ENCODE measurements at places on chromosomes 6 and 20. TPM values are rescaled to one million over a fixed set of nuclear protein-coding genes. Genes with fewer than 3 reads are reported as not detected.

GRCh38 chr6:27209659-27210269 is 37.7 kb upstream of the PRSS16 start:
- H3K4me1 ChIP-seq, result no peaks in the 10 kb centered on the region
- no peaks in the 10 kb centered on the region for H3K36me3 ChIP-seq
- DNase-seq, result no peak
- H3K27ac ChIP-seq, result no peak overlapping the region
- no peak overlapping the region for H3K4me3 ChIP-seq
- peaks cover 22% of the 10 kb centered on the region for H3K27me3 ChIP-seq

DNA sequence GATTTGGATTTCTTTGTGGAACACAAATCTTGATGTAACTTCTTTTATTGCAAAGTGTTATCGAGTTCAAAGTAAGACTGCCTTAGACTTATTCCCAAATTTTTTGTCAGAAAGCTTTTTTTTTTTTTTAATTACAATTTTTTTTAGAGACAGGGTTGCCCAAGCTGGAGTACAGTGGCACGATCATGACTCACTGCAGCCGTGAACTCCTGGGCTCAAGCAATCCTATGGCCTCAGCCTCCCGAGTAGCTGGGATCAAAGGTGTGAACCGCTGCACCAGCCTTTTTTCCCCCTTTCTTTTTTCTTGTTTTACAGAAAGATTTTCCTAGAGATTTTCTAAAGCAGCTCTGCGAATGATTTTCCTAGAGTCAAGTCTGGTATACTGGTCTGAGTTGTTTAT is 2.8 kb downstream of the RIOK1 start:
- H3K27me3 ChIP-seq, result no peaks in the 10 kb centered on the region
- H3K27ac ChIP-seq, result no peak overlapping the region
- no peak for DNase-seq
- H3K4me1 ChIP-seq, result peaks cover 24% of the 10 kb centered on the region

- DNase-seq, result no peak
- no peaks in the 10 kb centered on the region for H3K36me3 ChIP-seq
- H3K4me3 ChIP-seq, result no peak overlapping the region
- no peaks in the 10 kb centered on the region for H3K27me3 ChIP-seq
- peak overlapping the region; percentile 4 for H3K27ac ChIP-seq
Measured at GRCh38 chr6:53581856-53582255, 37.0 kb upstream of the GCLC start.

GRCh38 chr6:53546281-53546680 is 1.4 kb upstream of the GCLC start:
- DNase-seq, result no peak
- H3K36me3 ChIP-seq, result no peaks in the 10 kb centered on the region
- H3K4me3 ChIP-seq, result no peak overlapping the region
- H3K27ac ChIP-seq, result peak overlapping the region; percentile 93
- H3K4me1 ChIP-seq, result peaks cover 12% of the 10 kb centered on the region
- H3K27me3 ChIP-seq, result no peaks in the 10 kb centered on the region

DNA sequence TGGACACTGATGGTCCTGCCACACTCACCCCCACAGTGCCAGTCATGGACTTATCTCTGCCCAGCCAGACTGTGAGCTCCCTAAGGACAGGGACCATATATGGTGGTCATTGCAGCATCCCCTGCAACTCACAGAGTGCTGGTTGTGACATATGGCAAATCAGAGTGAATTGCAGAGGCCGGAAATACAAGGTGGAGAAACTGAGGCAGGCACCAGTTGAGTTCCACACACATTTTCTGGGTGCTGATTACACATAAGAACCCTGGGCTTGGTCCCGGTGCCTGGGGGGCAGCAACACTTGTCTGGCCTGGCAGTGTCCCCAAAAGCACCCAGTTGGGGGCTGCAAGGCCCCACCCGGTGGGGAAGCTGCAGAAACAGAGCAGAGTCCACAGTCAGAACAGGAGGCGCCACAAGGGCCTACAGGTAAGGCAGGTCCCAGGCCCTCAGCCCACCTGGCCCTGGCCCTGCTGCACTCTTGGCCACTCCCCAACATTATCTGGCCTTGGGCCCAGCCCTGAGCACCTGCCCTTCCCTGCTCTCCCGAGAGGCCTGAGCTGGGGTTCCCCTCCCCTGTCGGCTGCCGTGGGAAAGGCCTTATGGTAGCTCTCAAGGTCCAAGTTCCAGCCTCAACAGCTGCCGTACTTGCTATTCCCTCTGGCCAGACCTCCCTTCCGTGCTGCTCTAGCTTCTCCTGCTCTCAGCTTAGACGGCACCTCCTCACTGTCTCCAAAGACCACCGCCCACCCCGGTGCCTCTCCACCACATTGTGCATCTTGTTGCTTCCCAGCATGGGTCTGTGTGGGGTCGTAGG is 140.8 kb upstream of the PTPN1 start:
- no peaks in the 10 kb centered on the region for H3K27me3 ChIP-seq
- H3K27ac ChIP-seq, result no peak overlapping the region
- no peak for DNase-seq
- no peak overlapping the region for H3K4me3 ChIP-seq
- H3K4me1 ChIP-seq, result peaks cover 17% of the 10 kb centered on the region

GRCh38 chr20:24503352-24503931 is 34.0 kb downstream of the SYNDIG1 start:
- no peaks in the 10 kb centered on the region for H3K36me3 ChIP-seq
- H3K27ac ChIP-seq, result no peak overlapping the region
- no peaks in the 10 kb centered on the region for H3K4me1 ChIP-seq
- no peaks in the 10 kb centered on the region for H3K27me3 ChIP-seq

GRCh38 chr6:79824202-79824601 is 123.2 kb downstream of the ELOVL4 start:
- H3K36me3 ChIP-seq, result no peaks in the 10 kb centered on the region
- no peak overlapping the region for H3K27ac ChIP-seq
- H3K4me3 ChIP-seq, result no peak overlapping the region
- DNase-seq, result no peak

DNA sequence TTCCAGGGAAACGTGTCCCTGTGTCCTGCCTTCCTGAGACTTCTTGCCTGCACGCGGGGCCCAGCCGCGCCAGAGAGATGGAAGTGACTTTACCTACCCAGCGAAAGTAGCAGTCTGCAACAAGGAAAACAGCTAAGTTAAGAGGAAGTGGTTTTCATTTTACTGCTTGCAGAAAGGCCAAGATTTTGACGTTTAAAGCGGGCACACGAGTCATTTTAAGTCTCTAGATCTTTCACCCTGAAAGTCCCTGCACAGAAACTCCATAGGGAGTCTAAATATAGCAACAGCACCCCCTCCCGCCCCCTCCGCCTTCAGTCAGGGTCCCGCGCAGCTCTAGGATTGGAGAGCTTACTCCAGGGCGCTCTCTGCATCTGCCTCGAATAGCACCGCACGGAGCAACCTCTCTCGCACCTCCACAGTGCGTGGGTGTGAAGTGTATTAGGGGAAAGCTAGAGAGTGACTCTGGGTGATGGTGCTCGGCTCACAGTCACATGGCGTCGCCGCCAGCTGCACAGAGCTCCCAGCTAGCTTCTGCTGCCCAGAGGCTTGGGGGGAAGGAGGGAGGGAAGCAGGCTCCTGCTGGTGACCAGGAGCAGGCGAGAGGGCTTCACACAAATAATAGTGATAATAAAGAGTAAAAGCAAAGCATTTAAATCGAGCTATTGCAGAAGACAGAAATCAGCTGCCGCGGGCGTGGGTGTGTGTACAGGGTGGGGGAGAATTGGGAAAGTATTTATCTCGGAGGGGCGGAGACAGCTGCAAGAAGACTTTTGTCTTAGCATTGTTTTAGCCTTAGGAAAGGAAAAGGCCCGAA is 1.8 kb upstream of the KCNQ5 start:
- H3K4me1 ChIP-seq, result peaks cover 46% of the 10 kb centered on the region
- peak overlapping the region; percentile 76 for H3K4me3 ChIP-seq
- no peaks in the 10 kb centered on the region for H3K36me3 ChIP-seq
- DNase-seq, result no peak

Gene COL11A2
- 0.61 TPM for total RNA-seq

Gene PLEKHG1
- 24.6 TPM for total RNA-seq

Gene PTCRA
- not detected for total RNA-seq

Gene PGBD1
- 1.6 TPM for total RNA-seq

All from esophagus squamous epithelium (tissue), 5 donors.